ENCODE measurements at places on chromosomes 1 and 21.

DNA sequence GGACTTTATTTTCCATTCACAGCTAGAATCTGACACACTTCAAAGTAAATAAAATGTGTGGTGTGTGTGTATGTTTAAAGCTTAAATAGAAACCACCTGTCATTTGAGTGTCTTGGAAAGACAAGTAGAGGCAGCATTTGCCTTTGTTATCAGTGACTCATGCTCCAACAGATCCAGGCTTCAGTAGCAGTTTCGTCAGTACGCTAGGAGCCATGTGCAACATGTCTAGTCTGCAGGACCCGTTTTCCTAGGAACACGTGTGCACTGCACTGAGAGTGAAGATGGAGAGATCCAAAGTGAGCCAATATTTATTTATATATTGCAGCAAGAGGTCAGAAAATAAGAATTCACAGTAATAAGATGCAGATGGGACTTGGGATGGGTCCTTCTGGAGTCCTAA is 41.8 kb downstream of the SGIP1 start:
- DNase-seq, result no peak

DNA sequence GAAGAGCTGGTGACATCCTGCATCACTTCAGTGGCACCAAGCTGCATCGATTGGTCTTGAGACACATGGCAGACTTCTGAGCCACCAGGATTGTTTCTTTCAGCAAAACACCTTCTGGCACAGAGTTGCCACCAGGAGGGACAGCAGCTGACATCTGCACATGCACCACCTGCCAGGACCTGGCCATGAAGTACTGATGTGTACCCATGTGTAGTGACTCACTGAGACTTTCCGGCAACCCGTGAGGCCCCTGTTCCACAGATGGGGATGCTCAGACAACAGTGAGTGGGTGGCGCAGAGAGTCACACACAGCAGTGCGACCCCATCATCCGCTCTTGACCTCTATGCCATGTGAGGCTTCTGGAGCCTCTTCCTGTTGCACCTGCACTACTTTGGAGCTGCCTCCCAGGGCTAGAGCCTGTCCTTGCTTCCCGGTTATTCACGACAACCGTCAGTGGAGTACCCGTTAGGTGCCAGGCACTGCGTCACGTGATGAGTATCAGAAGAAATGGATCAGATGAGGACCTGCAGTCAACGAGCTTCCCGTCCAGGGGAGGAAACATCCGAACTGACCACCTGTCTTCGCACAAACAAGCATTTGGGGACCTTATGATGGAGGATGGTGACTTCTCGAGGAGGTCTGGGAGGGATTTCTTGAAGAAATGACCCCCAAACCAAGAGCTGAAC is 80.5 kb upstream of the VAMP3 start:
- no peak for DNase-seq

DNA sequence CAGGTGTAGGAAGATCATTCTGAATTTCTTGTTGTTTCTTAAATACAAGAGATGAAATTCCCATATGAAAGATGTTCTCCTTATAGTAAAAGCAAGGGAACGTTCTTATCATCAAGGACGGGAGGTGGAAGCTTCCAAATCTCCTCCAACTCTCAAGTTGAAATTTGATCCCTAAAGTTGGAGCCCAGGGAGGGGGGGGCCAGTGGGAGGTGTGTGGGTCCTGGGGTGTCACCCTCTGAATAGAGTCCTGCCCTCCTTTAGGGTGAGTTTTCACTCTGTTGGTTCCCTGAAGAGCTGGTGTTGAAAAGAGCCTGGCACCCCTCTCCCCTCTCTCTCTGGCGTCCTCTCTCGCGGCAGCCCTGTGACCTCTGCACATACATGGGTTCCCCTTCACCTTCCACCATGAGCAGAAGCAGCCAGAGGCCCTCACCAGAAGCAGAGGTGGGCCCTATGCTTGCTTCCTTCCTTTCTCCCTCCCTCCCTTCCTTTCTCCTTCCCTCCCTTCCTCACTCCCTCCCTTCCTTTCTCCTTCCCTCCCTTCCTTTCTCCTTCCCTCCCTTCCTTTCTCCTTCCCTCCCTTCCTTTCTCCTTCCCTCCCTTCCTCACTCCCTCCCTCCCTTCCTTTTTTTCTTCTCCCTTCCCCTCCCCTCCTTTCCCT is 10.0 kb upstream of the TRIM17 start:
- DNase-seq, result no peak

- DNase-seq, result no peak
Observed at GRCh38 chr1:30345491-30346130, 377.8 kb downstream of the MATN1 start.

DNA sequence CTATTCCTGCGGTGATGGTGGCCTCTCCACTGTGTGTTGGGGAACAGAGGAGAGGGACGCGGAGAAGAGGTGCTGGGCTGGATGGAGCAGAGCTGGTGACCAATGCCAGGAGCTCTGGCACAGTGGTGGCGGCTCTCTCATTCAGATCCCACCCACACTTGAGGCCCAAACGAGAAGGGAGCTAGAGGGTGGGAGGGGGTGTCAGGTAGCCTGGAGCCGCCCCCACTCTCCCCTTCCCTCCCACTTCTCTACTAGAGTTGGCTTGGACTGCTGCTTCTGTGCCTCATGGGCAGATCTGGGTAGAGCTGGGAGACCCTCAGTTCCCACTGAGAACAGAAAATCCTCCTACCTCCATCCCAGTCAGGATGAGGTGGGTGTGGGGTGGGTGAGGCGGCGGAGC is 3.5 kb downstream of the TTC39A start:
- DNase-seq, result no peak

DNA sequence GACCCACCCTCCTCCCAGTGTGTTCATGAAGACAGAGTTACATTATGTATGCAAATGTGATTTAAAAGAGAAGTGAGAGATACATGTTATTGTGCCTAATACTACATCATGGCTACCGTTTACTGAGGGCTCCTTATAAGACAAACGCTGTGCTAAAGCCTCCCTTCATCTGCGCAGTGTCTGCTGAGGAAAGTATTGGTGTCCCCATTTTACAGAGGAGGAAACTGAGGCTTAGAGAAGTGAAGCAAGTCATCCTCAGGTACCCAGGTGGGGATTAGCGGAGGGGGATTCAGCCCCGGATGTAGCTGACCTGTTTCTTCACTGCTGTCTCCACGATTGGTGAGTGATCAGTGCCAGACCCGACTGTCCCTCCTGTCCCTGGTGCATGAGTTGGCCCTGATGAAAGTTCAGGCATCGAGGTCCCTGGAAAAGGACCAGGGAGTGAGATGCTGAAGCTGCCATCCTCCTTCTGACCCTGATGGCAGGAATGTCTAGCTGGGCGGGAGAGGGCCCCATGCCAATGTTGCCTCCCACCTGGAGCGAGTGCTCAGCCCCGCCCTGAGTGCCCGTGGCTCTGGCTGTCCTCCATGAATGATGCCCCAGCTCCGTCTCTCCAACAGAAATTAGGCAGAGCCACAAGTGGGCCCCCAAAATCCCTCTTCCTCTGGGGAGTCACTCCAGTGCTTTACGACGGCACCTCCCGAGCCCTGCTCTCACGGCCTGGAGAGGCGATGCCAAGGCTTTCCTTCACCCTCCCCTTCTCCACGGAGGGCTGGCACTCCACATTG is 204.7 kb downstream of the KAZN start:
- DNase-seq, result no peak

GRCh38 chr1:7120863-7121621 is 335.8 kb downstream of the CAMTA1 start:
- DNase-seq, result no peak

- DNase-seq, result no peak
Observed at GRCh38 chr1:87176087-87176486, 152.6 kb upstream of the LMO4 start.

DNA sequence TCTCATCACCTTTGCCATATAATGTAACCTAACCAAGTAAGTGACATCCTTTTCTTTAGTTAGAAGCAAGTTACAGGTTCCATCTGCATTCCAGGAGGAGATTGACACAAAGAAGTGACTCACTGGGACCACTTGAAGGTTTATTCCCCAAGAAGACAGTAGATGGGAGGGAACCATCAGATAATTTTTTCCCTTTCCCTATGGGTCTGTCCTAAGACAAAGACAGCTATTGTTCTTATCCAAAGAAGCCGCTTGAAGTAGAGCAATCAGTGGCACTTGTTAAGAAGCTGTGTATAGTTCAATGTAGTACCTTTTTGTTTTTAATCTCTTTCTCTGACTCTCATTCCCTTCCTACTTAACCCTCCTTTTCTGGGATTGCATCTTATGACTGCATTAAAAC is 139.9 kb upstream of the B3GALT2 start:
- no peak for DNase-seq

- DNase-seq, result no peak
Observed at GRCh38 chr1:206954459-206955342, 8.4 kb upstream of the PIGR start.

- peak; percentile 66 for DNase-seq
Observed at GRCh38 chr1:237799762-237800474, 90.8 kb downstream of the ZP4 start.

DNA sequence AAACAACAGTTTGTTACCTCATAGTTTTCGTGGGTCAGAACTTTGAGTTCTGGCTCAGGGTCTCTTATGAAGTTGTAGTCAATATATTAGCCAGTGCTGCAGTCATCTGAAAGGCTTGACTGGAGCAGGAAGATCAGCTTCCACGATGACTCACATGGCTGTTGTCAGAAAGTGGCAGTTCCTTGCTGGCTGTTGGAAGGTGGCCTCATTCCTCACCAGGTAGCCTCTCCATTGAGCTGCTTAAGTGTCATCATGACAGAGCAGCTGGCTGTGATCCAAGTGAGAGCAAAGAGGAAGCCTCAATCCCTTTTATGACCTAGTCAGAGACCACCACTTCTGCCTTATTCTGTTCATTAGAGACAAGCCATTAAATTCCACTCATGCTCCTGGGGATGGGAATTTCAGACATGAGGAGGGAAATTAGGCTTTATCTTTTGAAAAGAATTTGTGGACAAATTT is 5.6 kb downstream of the OSBPL9 start:
- peak; percentile 2 for DNase-seq

DNA sequence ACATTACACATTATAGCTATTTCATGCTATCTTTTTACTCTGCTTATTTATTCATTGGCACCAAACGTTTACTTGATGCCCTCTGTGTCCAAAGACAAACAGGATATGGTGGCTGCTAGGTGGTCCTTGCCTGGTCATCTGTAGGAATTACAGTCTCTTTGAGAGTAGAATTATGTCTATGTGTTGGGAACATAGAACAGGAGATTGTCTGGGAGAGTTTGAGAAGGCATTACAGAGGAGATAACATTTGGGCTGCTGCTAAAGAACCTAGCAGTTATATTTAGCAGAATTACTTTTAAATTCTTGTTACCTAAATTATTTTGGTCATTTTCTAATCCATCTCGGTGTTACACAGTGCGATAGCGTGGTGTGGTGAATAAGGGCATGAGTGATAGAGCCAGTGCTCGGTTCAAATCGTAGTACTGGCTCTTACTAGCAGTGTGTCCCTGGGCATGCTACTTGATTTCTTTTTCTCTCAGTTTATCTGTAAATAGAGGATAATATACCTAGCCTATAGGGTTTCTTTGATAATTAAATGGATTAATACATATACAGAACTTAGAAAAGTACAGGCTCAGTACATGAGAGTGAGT is 20.5 kb downstream of the RRP15 start:
- DNase-seq, result no peak

DNA sequence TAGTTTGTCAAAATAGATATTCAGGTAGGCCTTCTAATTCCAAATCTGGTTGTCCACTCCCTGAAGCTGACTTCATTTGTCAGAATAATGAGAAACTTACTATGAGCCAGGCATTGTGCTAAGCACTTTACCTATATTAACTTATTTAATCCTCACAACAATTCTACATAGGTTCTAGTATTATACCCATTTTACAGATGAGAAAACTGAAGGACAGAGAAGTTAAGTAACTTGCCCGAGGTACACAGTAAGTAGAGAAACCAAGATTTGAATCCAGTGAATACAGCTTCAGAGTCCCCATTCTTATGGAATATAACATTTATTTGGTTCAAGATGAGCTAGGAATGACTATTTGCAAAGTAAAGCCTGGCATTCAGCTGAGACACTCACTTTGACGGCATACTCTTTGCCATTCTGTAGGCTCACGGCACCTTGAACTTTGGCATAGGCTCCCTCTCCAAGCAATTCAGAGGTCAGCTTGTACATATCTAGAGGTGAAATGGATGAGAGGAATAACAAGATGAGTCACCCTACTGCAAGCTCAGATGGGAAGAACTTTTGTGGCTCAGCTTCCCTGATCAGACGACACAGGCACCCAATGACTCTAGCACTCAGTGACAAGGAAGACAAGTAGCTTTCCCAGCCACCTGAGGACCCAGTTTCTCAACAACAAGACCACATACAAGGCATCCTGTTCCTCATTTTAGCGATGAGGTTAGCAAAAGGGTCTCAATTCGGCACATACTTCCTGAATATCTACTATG is 23.7 kb downstream of the MKNK1 start:
- DNase-seq, result no peak

- no peak for DNase-seq
Observed at GRCh38 chr1:101101360-101101759, 75.8 kb upstream of the DPH5 start.

GRCh38 chr1:156149374-156150332 is 3.7 kb upstream of the SEMA4A start:
- DNase-seq, result no peak

GRCh38 chr1:156407344-156407743 is 38.3 kb downstream of the RHBG start:
- DNase-seq, result no peak

DNA sequence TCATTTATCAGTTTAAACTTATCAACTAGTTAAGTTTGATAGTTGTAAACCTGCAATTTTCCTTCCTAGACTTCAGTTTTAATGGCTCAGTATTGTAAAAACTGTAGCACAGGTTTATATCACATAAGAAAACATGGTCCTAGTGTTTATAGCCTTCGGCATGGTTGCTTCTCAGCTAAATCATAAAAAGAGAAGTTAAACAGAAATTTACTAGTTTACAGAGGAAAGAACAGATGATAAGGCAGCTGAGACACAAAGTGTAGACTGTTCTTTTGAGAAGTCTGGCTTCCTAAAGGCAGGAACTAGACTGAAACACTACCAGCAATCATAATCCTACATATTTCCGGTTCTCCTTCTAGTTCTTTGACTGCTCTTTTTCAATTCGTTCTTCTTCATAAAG is 39.8 kb downstream of the WNT2B start:
- DNase-seq, result no peak

DNA sequence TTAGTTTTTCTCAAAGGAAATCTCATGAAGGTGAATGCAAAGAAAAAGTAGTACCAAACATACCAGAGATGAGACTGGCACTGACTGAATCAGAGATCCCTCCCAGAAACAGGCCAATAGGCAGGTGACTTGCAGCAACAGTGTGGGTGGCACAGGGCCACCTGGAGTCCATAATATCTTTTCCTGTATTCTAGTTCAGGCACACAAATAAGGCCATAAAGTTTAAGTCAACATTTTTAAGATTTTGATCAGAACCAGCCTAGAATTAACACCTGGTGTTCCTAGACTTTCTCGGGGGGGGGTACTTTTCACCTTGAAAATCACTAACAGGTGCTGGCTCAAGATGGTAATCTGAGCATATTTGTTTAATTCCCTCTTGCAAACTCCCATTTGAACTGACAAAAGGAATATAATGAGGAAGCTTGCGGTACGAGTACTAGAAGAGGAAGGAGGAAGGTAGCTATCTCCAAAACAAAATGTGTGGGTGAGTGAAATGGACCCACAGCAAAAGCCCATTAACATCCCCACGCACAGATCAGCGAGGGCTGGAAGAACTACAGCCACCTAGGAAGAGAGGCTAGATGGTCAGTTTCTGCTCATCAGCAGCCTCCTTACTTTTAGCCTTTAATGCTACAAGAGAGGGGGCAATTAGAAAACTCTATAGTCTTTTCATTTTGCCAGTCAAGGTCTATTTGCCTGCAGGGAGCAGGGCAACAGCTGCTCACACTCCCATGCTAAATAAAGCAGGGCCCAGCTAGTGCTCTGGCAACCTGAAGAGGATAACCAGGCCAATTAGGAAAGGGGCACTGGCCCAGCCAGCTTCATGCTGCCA is 18.9 kb downstream of the SDE2 start:
- no peak for DNase-seq
